ENCODE measurements at places on chromosomes 5 and 9. TPM values are rescaled to one million over a fixed set of nuclear protein-coding genes. Genes with fewer than 3 reads are reported as not detected.
A peak's percentile ranks its signal among the peaks of the same experiment; 100 is the strongest.

- DNase-seq = no peak
- H3K4me1 ChIP-seq = no peaks in the 10 kb centered on the region
- no peak overlapping the region for H3K27ac ChIP-seq
These were observed 34.0 kb downstream of the GLT6D1 start for GRCh38 chr9:135605238-135605781.

DNA sequence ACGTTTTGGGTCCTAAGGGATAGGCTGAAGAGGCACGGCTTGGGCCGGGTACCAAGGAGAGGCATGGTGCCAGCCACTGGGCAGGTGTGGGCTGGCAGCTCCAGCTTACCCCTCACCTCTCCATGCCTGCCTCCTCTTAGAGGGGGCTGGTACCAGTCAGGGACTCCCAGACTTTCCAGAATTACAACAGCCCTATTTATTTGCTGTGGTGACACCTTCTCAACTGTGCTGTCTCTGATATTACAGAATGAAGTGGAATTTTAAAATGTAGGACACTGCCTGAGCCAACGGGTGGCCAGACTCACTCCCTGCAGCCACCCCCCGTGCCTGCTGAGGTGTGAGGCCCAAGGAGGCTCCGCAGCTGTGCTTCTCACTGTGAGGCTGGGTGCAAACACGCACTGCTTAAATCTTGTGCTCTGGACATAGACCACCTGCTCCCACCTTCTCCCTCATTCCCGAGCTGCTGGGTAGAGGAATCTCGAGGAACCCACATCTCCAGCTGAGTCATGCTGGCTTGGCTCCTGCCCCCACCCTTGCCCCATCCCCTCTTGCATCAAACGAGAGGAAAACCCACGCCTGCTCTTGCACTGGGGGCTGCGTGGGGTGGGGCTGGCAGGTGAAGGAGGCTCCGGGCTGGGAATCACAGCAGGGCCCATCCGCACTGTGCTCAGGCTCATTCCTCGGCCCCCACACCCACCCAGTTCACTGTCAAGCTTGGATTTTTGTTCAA, 47.9 kb downstream of the PRRT1B start:
- no peak overlapping the region for H3K4me3 ChIP-seq
- no peak overlapping the region for H3K27ac ChIP-seq
- DNase-seq = no peak
- no peaks in the 10 kb centered on the region for H3K27me3 ChIP-seq

Gene EGFLAM
- total RNA-seq = not detected

- no peak for DNase-seq
- no peak overlapping the region for H3K4me3 ChIP-seq
- H3K27ac ChIP-seq = no peak overlapping the region
These were observed 25.9 kb upstream of the TTC39B start for GRCh38 chr9:15332939-15333338.

GRCh38 chr5:16757989-16758501, 141.2 kb upstream of the RETREG1 start:
- H3K36me3 ChIP-seq = no peaks in the 10 kb centered on the region
- no peaks in the 10 kb centered on the region for H3K27me3 ChIP-seq
- no peak overlapping the region for H3K27ac ChIP-seq

- H3K27me3 ChIP-seq = no peaks in the 10 kb centered on the region
- peak overlapping the region; percentile 67 for H3K4me3 ChIP-seq
- H3K36me3 ChIP-seq = peaks cover 5% of the 10 kb centered on the region
- peak; percentile 67 for DNase-seq
- peak overlapping the region; percentile 86 for H3K27ac ChIP-seq
These were observed 55.2 kb downstream of the SLC28A3 start for GRCh38 chr9:84285381-84285780.

DNA sequence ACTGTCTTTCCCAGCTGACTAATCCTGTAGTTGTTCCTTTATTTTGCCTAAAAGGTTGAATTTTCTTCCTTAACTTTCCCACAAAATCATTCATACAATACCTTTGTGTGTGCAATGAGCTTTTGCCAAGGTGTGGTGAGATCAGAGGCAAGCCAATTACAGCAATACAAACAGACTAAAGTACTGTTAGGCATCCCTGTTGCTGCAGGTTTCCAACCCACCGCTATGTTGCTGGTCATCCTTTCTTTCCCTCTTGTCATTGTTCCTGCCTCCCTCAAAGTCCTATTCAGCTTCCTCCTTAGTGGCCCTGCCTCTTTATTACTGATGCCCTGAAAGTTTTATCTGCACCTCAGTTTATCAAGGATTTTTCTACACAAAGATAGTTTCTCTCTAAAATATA, 22.1 kb downstream of the ITGA2 start:
- H3K27ac ChIP-seq = no peak overlapping the region
- peaks cover 11% of the 10 kb centered on the region for H3K27me3 ChIP-seq
- H3K4me1 ChIP-seq = peaks cover 67% of the 10 kb centered on the region
- DNase-seq = no peak

DNA sequence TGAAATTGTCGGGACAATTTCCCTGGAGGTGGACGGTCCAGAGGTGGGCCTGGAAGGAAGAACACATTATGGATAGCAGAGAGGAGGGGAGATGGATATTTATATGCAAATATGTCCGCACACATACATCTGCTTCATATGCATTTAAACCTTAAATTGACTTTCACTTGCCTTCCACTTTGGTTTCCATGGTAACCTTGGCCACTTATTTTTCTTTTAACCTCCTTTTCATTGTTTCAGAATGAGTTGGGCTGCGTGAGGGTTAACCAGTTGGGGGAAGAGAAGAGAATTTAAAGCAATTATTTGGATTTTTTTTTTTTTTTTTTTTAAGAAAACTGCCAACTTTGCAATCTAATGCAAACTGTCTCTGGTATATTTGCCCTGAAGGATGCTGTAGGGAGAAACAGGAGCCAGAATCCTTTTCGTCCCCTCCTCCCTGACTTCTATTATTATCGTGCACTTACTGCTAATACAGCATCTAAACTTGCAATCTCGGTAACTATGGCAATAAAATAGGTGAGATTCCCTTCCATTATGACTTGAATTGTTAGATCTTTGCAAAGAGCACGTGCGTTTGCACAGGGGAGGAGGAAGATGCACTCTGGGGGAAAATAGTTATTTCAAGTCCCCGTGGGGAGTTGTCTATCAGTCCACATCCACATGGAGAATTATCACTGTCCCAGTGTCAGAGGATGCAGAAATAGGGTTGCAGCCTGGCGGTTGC, 35.6 kb downstream of the TLR4 start:
- H3K27ac ChIP-seq = no peak overlapping the region
- peaks cover 22% of the 10 kb centered on the region for H3K27me3 ChIP-seq
- H3K4me3 ChIP-seq = no peak overlapping the region
- H3K4me1 ChIP-seq = peaks cover 8% of the 10 kb centered on the region
- no peaks in the 10 kb centered on the region for H3K36me3 ChIP-seq
- DNase-seq = no peak

DNA sequence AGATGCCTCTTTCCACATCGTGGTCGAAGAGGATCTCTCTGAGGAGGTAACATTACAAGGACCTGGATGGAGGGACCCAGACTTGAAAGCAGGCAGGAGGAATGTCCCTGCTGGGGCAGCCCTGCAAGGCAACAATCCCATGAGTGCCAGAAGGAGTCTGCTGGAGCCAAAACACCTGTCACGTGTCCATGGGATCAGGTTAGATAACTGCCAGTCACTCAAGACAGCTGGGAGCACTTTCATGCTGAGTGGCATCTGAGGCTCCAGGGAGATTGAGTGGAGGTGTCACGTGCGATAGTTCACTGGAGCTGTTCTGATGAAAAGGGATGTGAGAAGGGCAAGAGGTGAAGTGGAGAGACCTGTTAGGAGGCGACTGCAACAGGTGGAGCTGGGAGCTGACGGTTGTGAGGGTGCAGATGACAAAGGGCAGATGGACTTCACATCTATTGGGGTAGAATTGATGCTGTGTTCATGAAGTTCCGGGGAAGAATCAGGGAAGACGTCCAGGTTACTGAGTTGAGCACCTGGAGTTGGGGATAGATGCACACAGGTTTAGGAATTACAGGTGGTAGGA, 68.4 kb downstream of the ICE1 start:
- H3K27ac ChIP-seq = no peak overlapping the region
- peaks cover 12% of the 10 kb centered on the region for H3K36me3 ChIP-seq
- peaks cover 13% of the 10 kb centered on the region for H3K4me1 ChIP-seq
- H3K4me3 ChIP-seq = no peak overlapping the region
- DNase-seq = no peak
- H3K27me3 ChIP-seq = peaks cover 2% of the 10 kb centered on the region

DNA sequence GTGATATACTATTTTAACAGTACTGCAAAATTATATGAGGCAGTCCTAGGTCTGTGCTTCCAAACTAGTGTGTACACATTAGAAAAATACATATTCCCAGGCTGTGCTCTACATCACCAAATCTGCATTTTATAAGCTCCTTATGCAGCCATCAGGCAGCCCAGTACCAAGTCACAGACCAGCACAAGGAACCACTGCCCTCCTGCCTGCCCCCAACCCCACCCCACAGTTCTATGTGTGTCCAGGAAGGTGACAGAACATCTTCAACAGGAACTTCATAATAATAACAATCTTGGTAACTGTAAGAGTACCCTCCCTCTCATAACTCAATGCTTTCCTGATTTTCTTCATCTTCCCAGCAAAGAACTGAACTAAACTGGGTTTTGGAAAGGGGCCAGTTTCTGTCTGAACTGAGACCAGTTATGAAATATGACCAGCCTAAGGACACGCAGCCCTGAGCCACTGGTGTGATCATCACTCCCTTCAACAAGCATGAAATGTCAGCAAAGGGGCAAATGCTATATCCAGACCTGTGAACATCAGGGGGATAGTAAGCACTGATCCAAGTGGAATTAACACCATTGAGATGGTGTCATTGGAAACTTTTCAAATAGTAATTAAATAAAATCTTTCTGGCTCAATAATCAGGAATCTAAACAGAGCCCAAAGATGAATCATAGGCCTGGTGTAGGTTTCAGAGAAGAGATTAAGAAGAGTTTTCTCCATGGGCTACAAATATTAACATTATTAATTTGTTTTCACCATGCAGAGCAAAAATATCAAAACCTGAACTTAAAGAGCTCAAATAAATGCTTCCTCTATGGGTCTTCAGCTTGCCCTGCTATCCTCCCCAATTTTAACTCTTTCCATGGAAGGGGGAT, 82.1 kb downstream of the DPYSL3 start:
- H3K27ac ChIP-seq = no peak overlapping the region
- no peaks in the 10 kb centered on the region for H3K4me1 ChIP-seq
- H3K36me3 ChIP-seq = no peaks in the 10 kb centered on the region
- no peaks in the 10 kb centered on the region for H3K27me3 ChIP-seq
- H3K4me3 ChIP-seq = no peak overlapping the region
